ENCODE measurements at places on chromosomes 5 and 9. TPM values are rescaled to one million over a fixed set of nuclear protein-coding genes. Genes with fewer than 3 reads are reported as not detected.

Gene ADGRD2
- total RNA-seq: not detected

Gene SHC3
- 0.03 TPM for total RNA-seq

Gene TMEM245
- total RNA-seq: 19.2 TPM

Gene FAM78A
- 25.1 TPM for total RNA-seq

Gene PCDHGC4
- total RNA-seq: 1.1 TPM
